ENCODE measurements at places on chromosomes 2 and 18.

DNA sequence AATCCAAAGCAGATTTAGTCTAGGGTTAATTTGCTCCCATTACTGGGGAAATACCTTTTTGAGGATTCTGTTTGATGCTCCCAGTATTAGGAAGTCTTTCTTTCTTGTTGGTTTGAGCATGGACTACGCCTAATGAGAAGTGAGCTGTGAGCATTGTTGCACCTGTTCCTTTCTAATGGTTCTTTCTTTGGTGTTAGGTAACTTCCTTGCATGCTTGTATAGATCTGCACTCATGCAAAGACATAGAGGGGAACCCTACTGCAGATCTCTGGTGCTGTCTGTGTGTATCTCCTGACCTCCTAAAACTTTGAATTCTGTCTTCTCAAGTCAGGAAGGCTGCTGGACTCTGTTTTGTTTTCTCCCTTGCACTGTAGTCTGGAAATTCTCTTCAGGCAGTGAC is 12.8 kb upstream of the TDRD15 start:
- DNase-seq: no peak

GRCh38 chr2:33796511-33796910 is 197.4 kb upstream of the FAM98A start:
- no peak for DNase-seq

GRCh38 chr2:219244789-219245147 is 476 bp downstream of the GLB1L start:
- DNase-seq: no peak

GRCh38 chr2:12727641-12728040 is 10.9 kb downstream of the TRIB2 start:
- no peak for DNase-seq

GRCh38 chr2:105626212-105626965 is 118.3 kb upstream of the NCK2 start:
- no peak for DNase-seq

DNA sequence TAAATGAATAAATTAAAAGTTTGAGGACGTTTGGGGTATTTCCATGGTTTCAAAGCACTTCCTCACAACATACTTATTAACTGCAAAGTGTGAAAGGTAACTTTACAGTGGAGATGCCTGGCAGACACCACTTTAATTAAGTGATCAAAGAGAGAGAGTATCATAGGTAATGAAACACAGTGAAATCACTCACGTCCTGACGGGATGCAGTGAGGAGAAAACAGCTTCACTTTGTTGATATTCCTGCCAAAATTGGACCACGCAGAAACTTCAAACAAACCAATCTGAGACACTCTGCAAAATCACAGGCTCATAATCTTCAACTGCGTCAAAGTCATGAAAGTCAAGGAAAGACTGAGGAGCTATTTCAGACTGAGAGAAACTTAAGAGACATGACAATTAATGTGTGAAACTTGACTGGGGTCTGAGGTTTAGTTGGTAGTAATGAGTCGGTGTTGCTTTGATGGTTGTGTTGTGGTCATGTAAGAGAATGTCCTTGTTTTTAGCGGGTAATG is 66.0 kb upstream of the ITGB6 start:
- no peak for DNase-seq

GRCh38 chr2:88078643-88079172 is 11.1 kb downstream of the SMYD1 start:
- no peak for DNase-seq

GRCh38 chr2:215338883-215339679 is 27.2 kb downstream of the ATIC start:
- no peak for DNase-seq

Data from OCI-M1 (cell line).